ENCODE measurements at places on chromosomes 5 and 9.

GRCh38 chr9:121975801-121976277 lies 117.3 kb downstream of the TTLL11 start:
- DNase-seq, result no peak

DNA sequence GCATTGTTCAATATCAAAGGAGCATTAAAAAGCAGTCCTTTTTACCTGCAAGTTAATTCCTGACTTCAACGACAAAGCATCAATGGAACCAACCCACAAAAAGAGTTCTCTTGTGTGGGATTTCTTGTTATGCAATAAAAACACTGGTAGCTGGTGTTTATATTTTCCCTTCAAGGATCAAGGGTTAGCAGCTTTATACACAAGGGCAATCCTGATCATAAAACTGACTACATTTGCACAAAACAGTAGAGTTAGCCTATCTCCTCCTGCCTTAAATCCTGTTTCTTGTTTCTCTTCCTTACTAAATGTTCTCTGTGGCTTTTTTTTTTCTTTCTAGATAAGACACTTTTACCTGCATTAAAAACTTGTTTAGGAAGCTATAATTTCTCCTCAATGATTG lies 306.4 kb downstream of the SLCO4C1 start:
- DNase-seq, result no peak

DNA sequence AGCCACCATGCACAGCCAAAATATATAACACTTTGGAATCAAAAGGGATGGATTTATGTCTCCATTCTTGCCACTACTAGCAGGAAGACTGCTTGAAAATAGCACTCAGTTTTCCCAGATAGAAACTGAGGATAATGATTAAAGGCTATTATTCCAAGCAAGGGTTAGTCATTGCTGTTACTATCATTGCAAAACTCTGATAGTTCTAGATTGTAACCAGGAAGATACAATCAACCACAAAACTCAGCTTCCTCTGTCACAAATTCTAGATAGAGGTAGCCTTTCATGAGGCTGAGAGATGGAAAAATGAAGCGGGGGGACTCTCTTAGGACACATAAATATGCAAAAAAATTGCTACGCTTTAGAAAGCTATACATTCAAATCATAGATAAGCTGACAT lies 3.1 kb downstream of the ANXA1 start:
- no peak for DNase-seq

DNA sequence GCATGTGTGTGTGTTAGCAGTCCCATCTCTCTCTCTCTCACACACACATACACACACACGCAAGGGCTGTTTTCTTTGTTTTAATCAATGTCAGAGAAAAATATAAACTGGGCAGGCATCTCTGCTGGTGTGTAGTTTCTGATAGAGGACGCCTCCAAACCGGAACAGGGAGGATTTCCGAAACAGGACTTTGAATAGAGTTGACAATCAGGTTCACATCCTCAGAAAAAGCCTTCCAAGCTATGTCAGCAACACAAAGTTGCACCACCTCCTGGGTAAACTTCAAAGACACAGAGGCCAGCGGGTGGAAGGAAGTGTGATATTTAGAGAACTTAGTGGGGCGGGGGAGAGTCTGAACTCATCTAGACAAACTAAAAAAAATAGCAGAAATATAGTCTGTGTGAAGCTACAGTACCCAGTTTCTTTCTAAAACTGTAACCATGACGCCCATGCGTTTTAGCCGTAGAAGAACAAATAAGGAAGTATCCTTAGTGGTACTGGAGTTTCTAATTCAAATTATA lies 1.2 kb downstream of the ST8SIA4 start:
- DNase-seq, result no peak

- DNase-seq, result no peak
Observed at GRCh38 chr5:175895686-175896102, 24.3 kb downstream of the CPLX2 start.

- no peak for DNase-seq
Observed at GRCh38 chr5:91164424-91164823, 218.7 kb downstream of the ARRDC3 start.

GRCh38 chr5:133049726-133050048 lies 2.1 kb upstream of the HSPA4 start:
- DNase-seq, result no peak

GRCh38 chr5:148186248-148187003 lies 16.4 kb upstream of the SPINK6 start:
- no peak for DNase-seq

DNA sequence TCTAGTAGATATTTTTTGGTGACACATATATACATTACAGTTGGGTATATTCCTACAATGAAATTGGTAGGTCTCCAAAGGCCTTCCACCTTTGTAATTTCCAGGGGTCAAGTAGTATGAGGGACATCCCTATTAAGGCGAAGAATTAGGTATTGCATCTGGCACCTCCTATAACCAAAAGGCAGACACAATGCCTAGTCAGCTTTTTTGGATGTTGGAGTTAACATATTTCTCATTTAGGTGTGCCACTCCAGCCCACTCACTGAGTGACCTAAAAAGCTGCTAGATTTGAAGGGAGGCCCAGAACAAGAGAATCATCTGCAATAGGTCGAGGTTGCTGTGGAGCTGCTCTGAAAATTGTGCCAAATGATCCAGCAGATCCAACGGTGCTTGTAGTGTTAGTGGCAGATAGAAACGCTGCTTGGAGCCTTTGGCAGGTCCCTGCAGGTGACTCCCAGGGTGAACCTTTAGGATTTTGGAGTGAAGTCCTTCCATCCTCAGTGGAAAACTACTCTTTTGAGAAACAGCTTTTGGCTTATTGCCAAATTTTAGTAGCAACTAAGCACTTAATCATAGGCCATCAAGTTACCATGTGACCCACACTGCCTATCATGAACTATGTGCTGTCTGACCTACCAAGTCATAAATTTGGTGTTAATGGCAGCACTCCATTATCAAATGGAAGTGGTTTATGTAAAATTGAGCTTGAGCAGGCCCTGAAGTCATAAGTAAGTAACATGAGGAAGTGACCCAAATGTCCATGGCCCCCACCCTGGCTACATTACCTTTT lies 15.7 kb upstream of the FNIP1 start:
- DNase-seq, result no peak

- DNase-seq, result no peak
Observed at GRCh38 chr5:12488161-12488560, 583.9 kb upstream of the CTNND2 start.

- peak; percentile 52 for DNase-seq
Observed at GRCh38 chr9:127489471-127490115, 38.3 kb downstream of the LRSAM1 start.

GRCh38 chr9:104745852-104746251 lies 1.6 kb upstream of the NIPSNAP3A start:
- DNase-seq, result no peak

GRCh38 chr9:87505869-87506678 lies 8.4 kb downstream of the DAPK1 start:
- no peak for DNase-seq

DNA sequence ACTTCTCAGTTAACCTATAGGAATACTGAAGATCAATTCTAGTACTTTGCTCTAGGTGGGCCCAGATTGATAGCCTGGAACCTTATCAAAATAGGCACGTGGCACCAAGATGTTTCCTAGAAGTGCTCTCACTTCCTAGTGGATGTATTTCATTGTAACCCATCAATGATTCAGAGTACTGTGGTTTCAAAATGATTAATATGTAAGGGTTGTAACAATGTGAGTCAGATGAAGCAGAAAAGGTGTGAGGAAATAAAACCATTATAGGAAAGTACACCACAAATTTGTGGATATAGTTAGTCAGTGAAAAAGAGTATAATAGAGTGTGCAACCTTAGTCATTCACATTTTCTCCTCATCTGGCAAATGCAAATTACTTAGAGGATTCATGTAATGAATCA lies 177.3 kb upstream of the FST start:
- DNase-seq, result no peak

DNA sequence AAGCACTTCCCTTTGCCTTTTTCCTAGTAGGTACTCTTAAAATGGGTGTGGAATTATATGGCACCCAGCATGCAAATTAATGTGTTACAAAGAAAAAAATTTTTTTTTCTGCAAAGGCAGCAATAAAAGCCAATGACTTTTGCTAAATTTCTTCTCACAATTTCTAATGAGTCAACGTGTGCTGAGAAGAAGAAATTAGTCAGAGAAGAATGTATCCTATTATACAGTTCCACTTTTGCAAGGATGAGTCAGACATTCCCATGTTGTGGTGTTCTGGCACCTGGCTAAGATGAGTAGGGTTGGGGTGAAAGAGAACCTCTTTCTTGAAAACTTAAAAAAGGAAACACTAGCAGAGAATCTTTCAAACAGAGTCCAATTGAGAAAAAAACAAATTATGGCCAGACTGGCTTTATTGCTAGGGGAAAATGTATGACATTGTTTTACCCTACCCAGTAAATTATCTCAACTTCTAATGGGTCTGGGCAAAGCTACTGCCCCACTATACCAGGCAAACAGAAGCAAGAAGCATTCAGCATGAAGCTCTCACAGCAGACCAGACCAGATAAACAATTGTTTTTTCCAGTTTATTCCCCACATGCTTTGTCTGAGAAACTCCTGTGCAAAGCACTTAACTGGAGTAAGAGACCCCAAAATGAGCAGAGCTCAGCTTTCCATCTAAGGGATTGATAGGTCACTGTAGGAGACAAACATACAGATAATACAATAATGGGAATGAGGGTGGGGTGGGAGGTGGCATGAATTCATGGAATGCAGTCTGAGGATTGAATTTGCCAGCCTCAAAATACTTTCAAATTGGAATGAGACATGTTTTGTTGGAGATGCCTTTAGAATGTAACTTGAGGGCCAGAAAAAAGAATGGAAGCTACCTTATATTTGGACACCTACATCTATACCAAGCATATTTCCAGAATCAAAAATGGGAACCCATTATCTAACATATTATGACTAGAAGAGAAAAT lies 220.8 kb upstream of the RFX3 start:
- no peak for DNase-seq

DNA sequence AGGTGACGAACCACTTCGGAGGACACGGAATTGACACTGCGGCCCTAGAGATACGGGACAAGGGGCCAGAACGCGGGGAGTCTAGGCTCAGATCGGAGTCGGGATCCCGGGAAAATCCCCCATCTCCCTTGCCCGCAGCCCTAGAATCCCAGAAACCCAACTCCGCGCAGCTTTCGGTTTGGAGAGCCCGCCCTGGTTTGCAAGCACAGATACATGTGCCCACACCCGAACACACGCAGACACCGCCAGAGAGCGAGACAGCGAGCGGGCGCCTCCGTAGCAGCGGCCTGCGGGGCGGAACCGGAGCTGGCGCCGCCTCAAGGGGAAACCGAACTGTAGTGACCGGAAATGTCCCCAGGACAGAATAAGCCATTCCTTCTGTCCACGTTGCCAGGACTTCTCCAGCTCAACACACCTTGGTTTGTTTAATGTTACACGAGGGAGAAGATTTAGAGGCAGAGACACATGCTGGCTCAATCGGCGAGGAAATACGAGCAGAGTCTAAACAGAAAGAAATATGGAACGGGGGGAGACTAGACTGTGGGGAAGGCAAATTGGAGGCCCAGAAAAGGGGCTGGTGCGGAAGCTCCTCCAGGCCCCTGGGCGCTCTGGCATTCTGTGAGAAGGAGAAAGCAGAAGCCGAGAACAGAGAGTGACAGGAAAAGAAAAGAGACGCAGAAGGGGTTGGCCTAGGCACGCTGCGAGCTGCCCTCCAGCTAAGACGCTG lies 2.9 kb upstream of the PAX5 start:
- no peak for DNase-seq

DNA sequence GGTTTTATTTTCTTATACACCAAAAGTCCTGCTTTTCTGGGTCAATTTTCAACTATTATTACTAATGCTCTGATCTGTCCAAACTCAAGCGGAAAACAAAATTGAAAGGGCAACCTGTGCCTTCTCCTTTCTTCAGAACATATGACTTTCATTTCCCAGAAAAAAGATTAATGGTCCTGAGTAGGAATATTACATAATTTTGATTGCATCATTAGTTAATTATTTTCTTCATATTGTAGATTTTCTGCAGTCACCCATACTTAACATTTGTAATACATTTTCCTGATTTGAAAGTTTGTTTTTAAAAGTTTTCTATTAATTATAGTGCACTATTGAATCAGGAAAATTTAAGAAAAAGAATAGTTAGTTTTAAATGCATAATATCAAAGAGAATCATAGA lies 1.7 kb upstream of the PCDHB8 start:
- DNase-seq, result no peak

- no peak for DNase-seq
Observed at GRCh38 chr5:6730407-6730806, 17.2 kb downstream of the TENT4A start.

DNA sequence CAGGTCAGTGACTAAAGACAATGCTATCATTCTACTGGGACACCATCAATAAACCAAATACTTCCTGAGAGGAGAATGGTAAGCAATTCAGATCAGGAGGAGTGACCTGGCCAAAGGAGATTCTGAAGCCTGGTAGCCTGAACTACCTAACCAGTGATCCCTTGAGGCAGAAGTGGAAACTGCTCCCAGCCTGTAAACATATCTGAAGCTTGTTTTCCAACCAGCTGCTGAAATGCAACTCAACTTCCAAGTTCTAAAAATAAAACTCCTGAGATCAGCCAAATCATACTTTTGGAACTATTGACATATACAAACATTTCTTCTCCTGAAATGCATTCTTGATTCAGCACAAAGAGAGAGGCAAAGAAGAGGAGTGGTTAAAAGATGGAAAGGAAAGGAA lies 204.1 kb downstream of the EBF1 start:
- no peak for DNase-seq

DNA sequence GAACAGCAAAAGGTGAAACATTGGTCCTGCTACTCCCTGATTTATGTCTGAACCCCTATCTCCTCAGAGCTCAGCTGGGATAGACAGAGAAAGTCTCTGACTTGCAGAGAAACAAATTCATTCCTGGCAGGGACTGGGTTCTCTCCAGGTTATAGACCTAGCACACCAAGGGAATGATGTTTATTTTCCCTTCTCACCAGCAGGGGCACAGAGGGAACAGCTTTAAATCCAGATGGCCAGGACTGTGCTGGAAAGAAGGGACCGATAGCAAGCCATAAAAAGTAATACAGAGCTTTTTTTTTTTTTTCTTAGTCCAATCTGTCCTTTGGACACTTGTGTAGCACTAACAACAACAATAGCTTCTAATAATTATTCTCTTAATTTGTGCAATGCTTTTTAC lies 141.1 kb upstream of the C9orf72 start:
- no peak for DNase-seq

- DNase-seq, result no peak
Observed at GRCh38 chr5:10626473-10627013, 62.7 kb downstream of the ANKRD33B start.

DNA sequence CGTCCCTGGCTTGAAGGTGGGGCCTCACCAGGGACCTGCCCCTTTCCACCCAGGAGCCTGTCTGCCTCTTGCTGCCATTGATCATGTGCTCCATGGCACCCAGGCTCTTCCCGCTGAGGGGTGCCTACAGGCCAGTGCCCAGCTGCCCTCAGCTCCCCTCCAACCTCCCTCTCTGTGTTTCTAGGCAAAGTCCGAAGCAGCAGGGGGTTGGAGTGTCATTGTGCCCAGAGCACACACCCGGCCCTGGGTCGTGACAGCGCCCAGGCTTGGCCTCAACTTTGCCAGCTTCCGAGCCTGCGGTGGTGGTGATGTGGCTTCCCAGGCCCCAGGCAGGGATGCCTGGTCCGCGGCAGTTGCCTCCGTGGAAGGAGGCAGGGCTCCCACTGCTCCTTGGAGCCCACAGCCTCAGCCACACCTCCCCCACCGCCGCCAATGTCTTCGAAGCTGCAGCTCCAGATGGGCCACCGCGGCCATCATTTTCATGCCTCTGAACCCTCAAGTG lies 52.4 kb downstream of the GTF3C4 start:
- DNase-seq, result no peak

GRCh38 chr5:82513738-82514137 lies 235.6 kb upstream of the RPS23 start:
- DNase-seq, result no peak

GRCh38 chr5:962386-962785 lies 46.2 kb upstream of the NKD2 start:
- DNase-seq, result no peak

GRCh38 chr5:81994679-81995078 lies 22.9 kb downstream of the ATG10 start:
- DNase-seq, result no peak
